WERI-Rb-1 (cell line): ENCODE measurements at places on chromosomes 3 and 15.

GRCh38 chr15:53869806-53870073 lies 108.5 kb upstream of the UNC13C start:
- no peak for DNase-seq

DNA sequence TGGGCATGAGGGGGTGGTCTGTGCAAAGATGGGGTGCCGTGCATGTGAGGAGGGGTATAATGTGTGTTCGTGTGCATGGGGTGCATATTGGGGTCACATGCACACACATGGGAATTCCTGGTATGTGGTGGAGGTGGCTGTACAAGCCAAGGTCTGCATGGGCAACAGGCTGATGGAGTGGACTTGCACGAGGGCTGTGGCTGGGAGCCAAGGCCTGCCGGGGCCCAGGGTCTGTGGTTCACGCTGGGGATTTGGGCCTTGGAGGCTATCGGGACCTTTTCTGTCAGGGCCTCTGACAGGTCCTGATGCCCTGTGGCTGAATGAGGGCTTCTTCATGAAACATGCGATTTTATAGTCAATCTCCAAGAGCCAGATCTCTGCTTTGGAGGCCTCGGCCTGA lies 9.8 kb upstream of the PLXND1 start:
- DNase-seq, result no peak

DNA sequence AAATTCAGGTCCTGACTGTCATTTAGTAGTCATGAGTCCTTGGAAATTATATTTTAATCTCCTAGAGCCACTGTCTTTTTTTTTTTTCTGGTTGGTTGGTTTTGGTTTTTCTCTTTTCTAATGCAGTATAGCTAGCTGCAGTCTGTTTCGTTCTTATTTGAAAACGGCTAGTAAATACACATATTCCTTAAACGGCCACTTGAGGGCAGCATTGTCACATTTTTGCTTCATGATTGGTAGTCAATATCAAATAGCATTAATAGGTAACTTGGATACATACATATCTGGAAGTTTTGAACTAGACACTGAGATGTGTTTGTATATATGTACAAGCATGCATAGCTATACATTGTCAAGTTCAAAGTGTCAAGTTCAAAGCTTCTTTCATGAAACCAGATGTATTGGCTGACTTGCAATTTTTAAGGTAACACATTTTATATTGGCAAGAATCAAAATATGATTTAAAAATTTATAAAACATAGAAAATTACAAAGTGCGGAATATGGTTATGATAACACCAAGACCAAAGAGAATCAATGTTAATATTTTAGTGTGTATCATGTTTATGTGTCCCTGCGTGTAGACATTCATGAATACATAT lies 22.5 kb downstream of the GABRA5 start:
- DNase-seq, result peak; percentile 54

DNA sequence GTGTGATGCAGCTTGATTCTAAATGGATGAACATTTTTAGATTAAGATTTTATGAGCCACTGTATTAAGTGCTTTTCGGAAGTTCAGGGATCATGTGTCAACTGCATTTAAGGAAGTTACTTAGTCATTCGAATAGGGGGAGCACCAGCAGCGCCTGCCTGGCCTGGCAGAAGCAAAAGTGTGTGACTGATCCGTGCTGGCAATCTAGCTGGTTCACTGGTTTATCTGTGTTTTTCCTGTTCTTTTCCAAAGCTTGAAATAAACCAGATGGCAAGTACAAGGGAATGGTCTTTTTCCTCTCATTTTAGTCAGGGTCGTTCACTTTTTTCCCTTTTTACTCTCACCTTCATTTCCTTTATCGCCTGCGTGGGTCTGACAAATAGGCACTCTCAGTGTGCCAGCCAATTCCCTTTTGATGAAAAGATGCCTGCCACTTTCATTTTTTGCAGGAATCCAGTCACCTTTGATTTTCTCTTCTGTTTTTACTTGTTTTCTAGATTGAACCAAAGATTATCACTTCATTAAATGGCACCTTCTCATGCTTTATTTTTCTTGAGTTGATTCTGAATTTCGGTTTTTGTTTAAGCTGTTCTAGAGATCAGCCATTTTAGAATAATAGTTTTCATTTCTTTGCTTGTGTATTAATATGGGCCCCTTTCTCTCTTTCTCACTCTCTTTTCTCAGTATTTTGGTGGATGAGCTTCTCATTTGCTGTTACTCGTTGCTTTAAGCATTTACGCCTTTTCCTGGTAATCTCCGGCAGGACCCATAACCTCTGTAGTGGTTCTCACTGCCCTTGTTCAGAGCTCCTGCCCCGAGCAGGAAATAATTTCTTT lies 2.8 kb downstream of the ABHD2 start:
- no peak for DNase-seq

DNA sequence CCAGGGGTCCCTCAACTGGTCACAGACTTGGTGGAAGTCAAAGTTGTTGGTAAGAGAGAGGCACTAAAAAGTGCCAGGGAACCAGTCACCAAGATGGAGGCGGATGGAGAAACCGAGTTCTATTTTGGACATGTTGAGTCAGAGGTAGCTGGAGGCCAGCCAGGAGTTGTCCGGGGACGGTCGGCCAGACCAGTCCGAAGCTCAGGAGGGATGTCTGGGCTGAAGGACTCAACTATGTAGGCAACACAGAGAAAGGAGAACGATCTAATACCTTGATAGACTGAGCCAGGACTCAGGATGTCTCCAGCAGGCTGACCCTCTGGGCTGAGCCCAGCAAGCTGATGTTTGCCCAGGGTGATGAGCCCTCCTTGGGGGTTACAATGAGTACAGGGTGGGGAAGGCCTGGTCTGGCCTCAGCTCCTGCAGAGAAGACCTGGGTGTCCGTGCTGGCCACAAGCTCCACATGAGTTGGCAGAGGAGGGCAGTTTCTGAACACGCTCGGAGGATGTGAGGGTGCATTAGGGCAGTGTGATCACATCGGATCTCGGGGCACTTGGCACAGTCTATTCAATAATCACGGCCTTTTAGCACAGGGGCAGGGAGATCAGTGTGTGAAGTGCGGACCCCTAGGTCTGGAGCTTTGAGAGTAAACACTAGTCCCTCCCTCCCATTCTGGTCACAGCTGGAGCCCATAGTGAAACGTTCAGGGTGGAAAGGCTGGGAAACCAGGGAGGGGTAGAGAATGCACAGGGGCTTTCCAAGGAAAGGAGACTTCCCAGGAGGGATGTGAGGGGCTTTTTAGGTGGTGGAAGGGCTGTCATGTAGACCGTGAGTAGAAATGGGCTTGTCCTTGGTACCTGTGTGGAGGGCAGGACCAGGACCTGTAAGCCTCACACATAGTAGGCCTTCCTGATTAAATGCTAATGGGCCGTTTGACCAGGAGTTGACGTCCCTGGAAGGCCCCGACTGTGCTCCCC lies 111.9 kb downstream of the ETFA start:
- DNase-seq, result no peak

- DNase-seq, result no peak
Measured at GRCh38 chr3:111414531-111414930, 127.5 kb upstream of the CD96 start.
